Amniotic stem cell (primary cell): ENCODE measurements at places on chromosomes 16 and 17.

- no peak for DNase-seq
Observed at GRCh38 chr17:72506773-72507172, 386.0 kb downstream of the SOX9 start.

- DNase-seq, result no peak
Observed at GRCh38 chr17:48215583-48216139, 108.1 kb downstream of the SNX11 start.

DNA sequence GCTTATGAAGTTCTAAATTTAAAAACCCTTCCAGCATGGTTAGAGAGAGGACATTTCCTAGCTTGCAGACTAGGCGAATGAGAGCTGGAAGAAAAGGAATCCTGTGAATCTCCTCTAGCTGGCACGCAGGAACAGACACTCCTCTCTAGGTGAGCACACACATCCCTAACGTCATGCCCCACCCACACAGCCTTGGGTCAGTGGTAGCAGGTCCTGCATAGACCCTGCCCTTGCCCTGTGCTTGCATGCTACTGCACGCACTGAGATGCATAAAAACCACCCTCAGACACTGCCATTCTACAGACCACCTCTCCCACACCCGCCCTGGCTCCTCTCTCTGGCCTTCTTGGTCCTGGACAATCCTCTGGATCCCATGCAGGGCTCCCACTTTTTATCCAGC lies 23.5 kb downstream of the CES1 start:
- no peak for DNase-seq

- DNase-seq, result no peak
Observed at GRCh38 chr17:3571043-3571900, 13.7 kb upstream of the TRPV3 start.

- no peak for DNase-seq
Observed at GRCh38 chr16:81174644-81175324, 63.7 kb upstream of the BCO1 start.
